Mesenteric fat pad (tissue), 1 donor: ENCODE measurements at places on chromosomes 4 and X. TPM values are rescaled to one million over a fixed set of nuclear protein-coding genes. Genes with fewer than 3 reads are reported as not detected.

USP51 gene
- total RNA-seq: 1.1 TPM

ZFP92 gene
- 5.4 TPM for total RNA-seq

DGAT2L6 gene
- not detected for total RNA-seq

GPR34 gene
- 41.2 TPM for total RNA-seq

ENPEP gene
- total RNA-seq: 13.9 TPM

GAGE1 gene
- total RNA-seq: not detected

PLK4 gene
- 0.61 TPM for total RNA-seq

TMEM31 gene
- total RNA-seq: not detected

EXOC1 gene
- total RNA-seq: 35.0 TPM

TMPRSS11B gene
- not detected for total RNA-seq

DKK2 gene
- total RNA-seq: 0.77 TPM

SPANXD gene
- total RNA-seq: not detected

GPRASP3 gene
- total RNA-seq: 4.6 TPM

JAKMIP1 gene
- 0.10 TPM for total RNA-seq

TECRL gene
- not detected for total RNA-seq

ARMCX5 gene
- total RNA-seq: 6.7 TPM

BCLAF3 gene
- 10.0 TPM for total RNA-seq

PHEX gene
- total RNA-seq: 0.45 TPM

DUSP21 gene
- total RNA-seq: not detected

COL25A1 gene
- 6.6 TPM for total RNA-seq

RAB39B gene
- 0.13 TPM for total RNA-seq

NAP1L3 gene
- 0.67 TPM for total RNA-seq

DDX53 gene
- not detected for total RNA-seq

POU4F2 gene
- not detected for total RNA-seq

NPFFR2 gene
- total RNA-seq: not detected

MAOA gene
- total RNA-seq: 232 TPM

MTM1 gene
- total RNA-seq: 15.7 TPM

RTL5 gene
- 7.5 TPM for total RNA-seq

NXF2 gene
- total RNA-seq: not detected

AMBN gene
- not detected for total RNA-seq

BCORL1 gene
- 42.5 TPM for total RNA-seq

CCDC120 gene
- 4.0 TPM for total RNA-seq

UGT2B11 gene
- total RNA-seq: not detected

IGSF1 gene
- 0.45 TPM for total RNA-seq

BTC gene
- 1.3 TPM for total RNA-seq

MAML3 gene
- 7.3 TPM for total RNA-seq

RHOXF1 gene
- 1.2 TPM for total RNA-seq
